Left forelimb (tissue), 1 donor: ENCODE measurements at places on chromosomes 12 and 14.

DNA sequence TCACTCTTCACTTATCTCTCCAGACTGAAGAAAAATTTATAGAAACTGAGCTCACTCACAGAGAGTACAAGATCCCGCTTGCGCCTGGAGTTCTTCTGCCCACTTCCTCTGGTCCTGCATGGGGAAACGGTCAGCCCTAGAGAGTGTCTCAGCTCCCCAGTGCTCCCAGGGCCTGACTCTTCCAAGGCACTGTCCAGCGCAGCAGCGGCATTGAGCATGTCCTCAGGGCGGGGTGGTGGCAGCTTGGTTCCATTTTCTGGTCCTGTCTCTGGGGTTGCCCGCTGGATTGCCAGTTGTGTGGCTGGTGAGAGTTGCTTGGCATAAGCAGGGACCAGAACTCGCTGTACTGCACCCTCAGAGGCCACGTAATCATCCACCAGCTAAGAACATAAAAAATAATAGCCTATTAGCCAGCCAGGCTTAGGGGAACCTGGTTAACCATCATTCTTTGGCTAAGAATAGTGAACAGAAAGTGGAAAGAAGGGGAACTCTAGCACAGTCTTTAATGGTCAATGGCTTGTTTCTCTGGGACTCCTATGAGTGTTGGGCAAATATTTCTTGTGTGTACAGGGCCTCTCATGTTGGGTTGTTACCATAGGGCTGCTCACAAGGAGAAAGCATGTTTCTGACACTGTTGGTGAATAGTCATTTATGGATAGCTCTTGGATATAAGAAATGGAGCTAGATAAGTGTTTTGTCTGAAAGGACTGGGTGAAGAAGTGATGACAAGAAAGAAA, 13.7 kb upstream of the AJUBA start:
- DNase-seq, result no peak

- DNase-seq, result no peak
Measured at GRCh38 chr14:77055306-77055705, 26.8 kb upstream of the IRF2BPL start.

DNA sequence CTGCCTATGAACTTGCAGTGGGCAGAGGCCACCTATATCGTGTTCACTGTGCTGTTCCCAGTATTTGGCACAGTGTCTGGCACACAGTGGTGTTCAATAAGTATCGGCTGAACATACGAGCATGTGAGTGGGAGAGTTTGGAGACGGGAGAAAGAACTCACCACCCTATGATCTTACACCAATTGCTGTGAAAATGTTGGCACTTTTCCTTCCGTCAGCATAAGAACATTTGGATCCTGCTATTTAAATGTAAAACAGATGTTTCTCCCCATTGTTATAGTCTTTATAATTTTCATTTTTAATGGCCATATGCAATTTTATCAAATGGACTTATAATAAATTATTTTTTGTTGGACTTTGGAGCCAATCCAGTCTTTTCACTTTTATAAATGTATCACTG, 144.4 kb downstream of the EFCAB11 start:
- no peak for DNase-seq

GRCh38 chr12:66050610-66051009, 79.9 kb downstream of the LLPH start:
- no peak for DNase-seq

DNA sequence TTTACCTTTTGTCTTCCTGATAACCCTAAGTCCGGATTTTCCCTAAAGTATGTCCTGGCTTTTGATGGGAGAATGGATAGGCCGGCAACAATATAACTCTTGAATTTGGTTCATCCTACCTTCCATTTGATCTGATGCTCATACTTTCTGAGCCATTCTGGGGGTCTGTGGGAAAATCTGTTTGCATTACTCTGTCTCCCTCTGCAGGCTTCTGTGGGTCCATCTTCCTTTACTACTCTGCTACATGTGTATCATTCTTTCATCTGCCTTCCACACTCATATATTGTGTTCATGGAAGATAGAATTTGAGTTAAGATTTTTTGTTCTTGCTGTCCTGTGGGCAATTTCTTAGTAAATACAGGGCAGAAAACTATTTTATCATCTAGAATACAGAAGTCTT, 101.5 kb downstream of the NAV3 start:
- no peak for DNase-seq

GRCh38 chr12:66836623-66837310, 157.9 kb upstream of the GRIP1 start:
- DNase-seq, result no peak

DNA sequence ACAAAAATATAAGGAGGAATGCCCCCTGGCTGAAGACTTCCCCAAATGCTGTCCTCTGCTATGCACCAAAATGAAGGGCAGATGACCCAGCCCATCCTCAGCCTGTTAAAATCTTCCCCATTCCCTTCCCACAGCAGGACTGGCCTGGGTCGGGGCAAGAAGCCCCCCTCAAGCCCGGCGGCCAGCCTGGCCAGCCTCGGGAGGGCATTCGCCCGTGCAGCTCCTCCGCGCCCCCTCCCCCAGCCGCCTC, 413 bp downstream of the RARG start:
- no peak for DNase-seq

DNA sequence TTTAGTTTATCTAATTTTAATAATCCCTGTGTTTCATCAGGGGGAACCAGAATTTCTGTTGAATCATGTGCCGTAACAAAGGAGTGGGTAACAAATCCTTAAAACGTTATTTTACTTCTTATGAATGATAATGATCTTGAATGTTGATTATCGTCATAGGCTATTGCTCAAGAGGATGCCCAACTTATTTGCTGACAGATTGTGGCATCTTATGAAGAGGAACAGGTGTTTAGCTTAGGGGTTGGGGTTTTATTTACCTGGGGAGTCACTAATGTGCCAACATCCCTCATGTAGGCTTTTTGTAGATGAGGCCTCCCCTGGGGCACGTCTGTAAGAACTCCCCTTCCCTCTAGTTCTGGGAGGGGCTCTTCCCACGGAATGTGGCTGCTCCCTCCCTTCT, 32.4 kb upstream of the TMX1 start:
- no peak for DNase-seq

- no peak for DNase-seq
Measured at GRCh38 chr14:51626185-51626584, 25.5 kb upstream of the FRMD6 start.

DNA sequence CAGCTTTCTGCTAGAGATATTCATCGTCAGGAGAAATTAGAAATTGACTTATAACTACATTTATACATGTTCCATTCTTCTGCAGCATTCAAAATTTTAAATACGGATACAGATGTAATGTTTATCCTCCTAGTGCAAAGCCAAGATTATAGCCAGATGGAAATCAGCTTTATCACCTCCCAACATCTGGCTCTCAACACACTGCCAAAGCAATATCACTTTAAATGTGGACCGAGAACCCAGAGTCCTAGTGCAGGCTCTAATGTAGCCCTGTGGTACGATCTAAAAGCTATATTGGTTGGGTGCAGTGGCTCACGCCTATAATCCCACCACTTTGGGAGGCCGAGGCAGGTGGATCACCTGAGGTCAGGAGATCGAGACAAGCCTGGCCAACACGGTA, 6.5 kb downstream of the MLH3 start:
- no peak for DNase-seq

DNA sequence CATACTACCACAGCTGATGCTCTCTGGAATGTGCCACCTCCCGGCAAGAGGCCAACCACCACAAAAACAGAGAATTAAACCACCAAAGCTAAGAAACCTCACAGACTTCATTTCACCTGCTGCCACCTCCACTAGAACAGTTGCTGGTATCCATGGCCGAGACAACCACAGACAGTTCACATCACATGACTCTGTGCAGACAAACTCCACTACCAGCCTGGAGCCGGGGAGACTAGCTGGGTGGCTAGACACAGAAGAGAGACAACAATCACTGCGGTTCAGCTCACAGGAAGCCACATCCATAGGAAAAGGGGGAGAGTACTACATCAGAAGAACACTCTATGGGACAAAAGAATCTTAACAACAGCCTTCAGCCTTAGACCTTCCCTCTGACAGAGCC, 78.2 kb downstream of the RALGAPA1 start:
- DNase-seq, result no peak

GRCh38 chr14:85572845-85573244, 42.9 kb downstream of the FLRT2 start:
- DNase-seq, result no peak

GRCh38 chr12:57795354-57795753, 12.8 kb downstream of the TSFM start:
- DNase-seq, result no peak

- DNase-seq, result no peak
Measured at GRCh38 chr14:89359477-89360222, 57.4 kb downstream of the FOXN3 start.

GRCh38 chr12:110005319-110005973, 6.2 kb downstream of the ANKRD13A start:
- DNase-seq, result no peak

- DNase-seq, result no peak
Measured at GRCh38 chr14:88170333-88170732, 152.7 kb downstream of the KCNK10 start.

- DNase-seq, result no peak
Measured at GRCh38 chr12:62468935-62469334, 2.3 kb downstream of the MON2 start.

DNA sequence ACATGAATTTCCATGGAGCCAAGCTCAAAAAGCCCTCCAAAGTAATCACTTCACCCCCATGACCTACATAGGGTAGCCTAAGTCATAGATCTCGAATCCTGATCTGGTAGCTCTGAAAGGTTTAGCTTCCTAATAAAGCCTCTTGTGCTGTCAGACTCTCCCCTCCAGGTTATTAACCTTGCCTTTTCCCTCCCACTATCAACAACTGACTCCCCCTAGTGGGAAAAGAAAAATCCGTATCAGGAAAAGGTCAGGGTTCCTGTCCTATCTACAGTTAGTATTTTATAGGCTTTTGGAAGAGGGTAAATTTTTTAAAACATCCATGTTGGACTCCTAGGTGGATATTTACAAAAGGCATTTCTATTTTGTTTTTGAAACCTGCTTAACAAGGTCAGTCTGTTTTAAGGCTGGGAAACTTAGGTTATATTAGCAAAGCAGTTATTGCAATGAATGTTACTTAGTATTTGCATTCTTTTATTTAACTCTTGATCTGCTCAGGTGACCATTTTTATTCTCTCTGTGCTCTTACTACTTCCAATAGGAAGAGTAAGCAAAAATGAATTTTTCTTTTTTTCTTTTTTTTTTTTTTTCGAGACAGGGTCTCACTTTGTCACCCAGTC, 8.0 kb downstream of the YY1 start:
- DNase-seq, result no peak

GRCh38 chr12:104763168-104763805, 194.8 kb downstream of the SLC41A2 start:
- DNase-seq, result no peak

DNA sequence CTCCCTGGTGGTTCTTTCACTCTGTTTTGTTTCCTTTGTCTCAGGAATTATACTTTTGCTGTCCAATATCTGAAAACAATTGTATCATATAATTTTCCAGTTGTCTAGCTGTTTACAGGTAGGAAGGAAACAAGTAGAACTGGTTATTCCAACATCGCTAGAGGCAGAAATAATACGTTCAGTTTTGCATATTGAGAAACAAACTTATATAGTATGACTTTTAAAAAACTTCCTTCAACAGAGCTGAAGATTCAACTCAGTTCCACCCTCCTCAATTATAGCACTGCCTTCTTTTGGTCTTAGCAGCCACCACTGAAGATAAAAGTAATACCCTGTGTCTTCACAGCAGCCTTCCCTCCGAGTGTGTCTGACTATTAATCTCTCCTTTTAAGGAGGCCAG, 214.3 kb downstream of the EFCAB11 start:
- DNase-seq, result no peak

GRCh38 chr12:2341871-2342270, 289.1 kb downstream of the CACNA1C start:
- DNase-seq, result no peak

DNA sequence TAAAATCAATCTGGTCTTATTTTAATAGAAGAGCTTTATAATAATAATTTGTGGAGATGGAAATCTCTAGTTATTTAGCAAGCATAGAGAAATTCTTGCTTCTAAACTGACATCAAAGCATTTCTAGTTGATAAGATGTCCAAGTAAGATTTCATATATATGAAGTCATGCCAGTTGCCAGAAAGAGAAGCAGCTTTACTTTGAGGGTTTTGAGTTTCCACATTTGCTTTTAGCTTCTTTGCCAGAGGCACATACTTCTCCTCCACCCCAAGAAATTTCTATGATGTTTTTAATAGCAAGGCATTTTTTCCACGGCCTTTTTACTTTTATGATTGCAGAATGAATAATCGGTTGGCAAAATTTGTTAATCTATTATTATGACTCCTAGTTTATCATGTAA, 24.2 kb upstream of the YAF2 start:
- no peak for DNase-seq

GRCh38 chr12:52435659-52435999, 1.5 kb upstream of the KRT75 start:
- no peak for DNase-seq

GRCh38 chr14:54532111-54533012, 22.7 kb downstream of the CGRRF1 start:
- DNase-seq, result no peak

DNA sequence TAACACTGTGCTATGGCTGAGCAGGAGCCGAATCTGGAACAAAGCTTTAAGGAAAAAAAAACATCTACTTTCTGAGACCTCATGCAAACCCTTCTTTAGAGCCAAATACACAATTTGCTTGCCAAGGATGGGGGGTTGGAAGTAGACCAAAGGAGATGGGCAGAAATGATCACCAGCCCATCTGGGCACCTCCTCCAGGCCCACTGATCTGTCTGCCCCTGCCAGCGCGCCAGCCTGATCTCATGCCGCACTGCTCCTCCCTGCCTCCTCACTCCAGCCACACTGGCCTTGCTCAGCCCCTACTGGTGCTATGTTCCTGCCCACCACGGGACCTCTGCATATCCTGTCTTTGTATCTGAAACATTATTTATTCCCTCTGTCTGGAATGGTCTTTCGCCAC, 24.8 kb upstream of the RAB35 start:
- DNase-seq, result no peak

DNA sequence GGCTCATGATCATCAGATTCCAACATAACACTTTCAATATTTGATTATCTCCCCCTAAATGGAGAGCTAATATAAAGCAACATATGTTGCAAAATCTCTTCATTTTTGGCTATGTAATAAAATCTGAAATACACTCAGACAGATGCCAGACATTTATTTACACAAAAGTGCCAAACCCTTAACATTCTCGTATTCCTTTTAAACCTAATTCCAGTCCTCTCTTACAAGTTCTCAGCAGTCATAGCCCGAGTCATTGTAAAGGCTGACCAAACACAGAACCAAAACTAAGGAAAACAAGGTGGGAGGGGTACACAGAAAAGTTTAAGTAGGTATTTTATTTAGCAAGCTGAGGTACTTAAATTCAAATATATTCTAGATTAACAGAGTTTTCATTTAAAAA, 81.4 kb downstream of the LRP6 start:
- DNase-seq, result no peak

DNA sequence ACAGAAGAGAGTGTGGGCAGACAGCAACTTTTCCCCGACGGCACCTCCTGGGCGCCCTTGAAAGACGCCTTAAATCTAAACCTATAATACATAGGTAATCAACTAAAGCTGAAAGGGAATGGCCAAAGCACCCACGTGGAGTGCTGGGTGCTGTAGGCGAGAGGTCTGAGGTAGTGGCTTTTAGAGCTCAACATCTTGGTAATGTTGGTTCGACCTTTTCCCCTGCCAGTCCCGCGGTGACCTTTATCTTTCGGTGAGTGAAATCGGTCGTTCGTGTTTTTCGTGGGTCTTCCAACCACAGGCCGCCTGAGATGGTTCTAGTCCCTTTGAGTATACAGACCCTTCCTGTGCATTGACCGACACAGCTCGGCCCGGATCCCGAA, 9.1 kb downstream of the OR6S1 start:
- no peak for DNase-seq

- DNase-seq, result no peak
Measured at GRCh38 chr14:76591266-76591665, 170.0 kb upstream of the VASH1 start.
